PC-3 (cell line): ENCODE measurements at places on chromosomes 3 and 15. TPM values are rescaled to one million over a fixed set of nuclear protein-coding genes. Genes with fewer than 3 reads are reported as not detected.

Gene LOXL1
- 224 and 249 TPM in 2 replicates for total RNA-seq

- DNase-seq, result no peak
- H3K36me3 ChIP-seq, result 0 out of 2 replicates have a peak, but pooled peaks cover 4% of the 10 kb centered on the region
- H3K4me3 ChIP-seq, result no peak overlapping the region
- peaks cover 23% of the 10 kb centered on the region for H3K4me1 ChIP-seq
- H3K27ac ChIP-seq, result peak overlapping the region; percentile 34
Measured at GRCh38 chr3:100023595-100023994, 90.7 kb downstream of the FILIP1L start.

DNA sequence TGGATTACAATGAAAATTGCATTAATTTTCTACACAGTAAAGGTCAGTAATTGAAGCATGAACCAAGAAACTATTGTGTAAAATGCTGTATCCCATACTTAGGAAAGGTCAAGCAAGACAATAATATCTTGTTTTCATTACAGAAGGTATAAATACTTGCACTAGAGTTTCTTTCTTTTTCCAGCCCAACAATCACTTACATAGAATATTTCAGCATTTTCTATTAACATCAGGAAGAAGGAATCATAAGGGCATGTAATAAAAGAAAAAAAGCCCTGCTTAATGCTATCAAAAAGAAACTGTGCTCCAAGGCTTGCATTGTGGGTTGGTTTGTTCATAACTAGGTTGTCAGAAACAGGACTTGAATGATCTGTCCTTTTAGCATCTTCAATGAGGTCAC is 215.1 kb downstream of the MCTP2 start:
- no peak overlapping the region for H3K27ac ChIP-seq
- no peaks in the 10 kb centered on the region for H3K4me1 ChIP-seq
- H3K27me3 ChIP-seq, result no peaks in the 10 kb centered on the region
- no peak overlapping the region for H3K4me3 ChIP-seq
- no peak for DNase-seq

DNA sequence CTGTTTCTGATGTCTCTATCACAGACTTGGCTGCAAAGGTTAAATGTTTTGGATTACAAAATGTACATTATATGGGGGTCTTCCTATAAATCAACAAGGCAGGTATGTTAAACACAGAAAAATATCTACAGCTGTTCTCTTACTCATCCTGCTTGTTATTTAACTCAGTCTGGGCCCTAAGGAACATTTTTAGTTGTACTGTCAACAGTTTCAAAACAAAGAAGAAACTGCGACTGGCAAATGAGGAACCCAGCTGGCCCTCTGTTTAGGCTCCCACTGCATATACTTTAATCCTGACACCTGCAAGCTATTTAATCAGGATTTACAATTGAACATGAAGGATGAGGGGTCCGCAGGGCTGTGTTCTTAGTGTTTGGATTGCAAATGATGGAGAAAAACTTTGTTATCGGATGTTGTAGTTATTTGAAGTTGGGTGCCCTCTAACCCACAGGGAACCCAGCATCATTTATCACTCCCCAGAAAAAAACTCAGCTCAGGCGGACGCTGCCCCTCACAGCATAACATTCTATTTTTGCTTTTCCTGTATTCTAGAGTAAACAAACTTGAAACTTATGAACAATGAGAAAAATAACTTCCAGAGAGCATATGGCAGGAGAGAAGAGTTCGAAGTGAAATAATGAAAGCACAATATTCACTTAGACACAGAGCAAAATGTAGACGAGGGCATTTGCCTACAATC is 91.2 kb downstream of the POLR2M start:
- H3K27me3 ChIP-seq, result peaks cover 22% of the 10 kb centered on the region
- peaks cover 5% of the 10 kb centered on the region; the same call in 1 of the 2 replicates for H3K4me1 ChIP-seq
- H3K4me3 ChIP-seq, result no peak overlapping the region
- DNase-seq, result no peak

DNA sequence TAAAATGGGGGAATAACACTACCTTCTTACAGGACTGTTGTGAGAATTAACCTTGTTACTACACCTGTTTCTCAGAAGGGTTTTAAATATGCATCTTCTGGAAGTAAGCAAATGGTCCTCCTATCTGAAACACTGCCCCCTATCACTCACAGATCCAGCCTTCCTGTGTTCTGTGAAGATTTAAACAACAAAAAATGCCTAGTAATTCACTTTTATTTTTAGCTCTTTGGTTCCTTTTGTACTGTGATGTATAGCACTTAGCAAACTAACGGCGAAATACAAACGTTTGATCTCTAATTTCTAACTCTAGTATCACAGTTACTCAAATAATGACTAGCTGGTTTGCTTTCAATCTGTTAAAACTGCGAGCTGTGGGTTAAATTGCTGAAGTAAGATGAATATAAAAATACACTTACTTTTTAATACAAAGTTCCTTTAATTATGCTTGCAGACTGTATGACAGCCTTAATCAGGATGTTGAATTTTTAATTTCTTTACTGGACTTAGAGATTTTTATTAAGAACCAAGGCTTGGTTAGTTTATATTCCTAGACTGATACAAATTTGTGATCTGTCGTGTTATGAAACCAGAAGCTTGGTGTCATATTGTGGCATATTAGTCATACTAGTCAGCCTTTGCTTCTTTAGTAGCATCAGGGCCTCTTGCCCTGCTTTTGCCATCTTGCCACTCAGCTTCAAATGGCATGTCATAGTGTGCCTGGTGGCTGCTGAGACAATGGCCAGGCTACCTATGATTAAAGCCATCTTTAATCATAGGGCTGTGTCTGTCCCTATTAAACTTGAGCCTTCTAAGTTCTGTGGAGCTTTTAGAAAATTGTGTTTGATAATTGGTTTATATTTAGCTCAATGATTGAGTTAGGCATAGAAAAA is 9.2 kb downstream of the EIF3J start:
- H3K36me3 ChIP-seq, result peaks cover 39% of the 10 kb centered on the region
- peaks cover 22% of the 10 kb centered on the region for H3K4me1 ChIP-seq
- DNase-seq, result peak; percentile 43
- H3K27me3 ChIP-seq, result no peaks in the 10 kb centered on the region
- H3K4me3 ChIP-seq, result no peak overlapping the region
- no peak overlapping the region for H3K27ac ChIP-seq

Gene SKOR1
- 0.11 and 0.35 TPM in 2 replicates for total RNA-seq

GRCh38 chr3:197686899-197687298 is 49.8 kb downstream of the RUBCN start:
- no peak overlapping the region for H3K27ac ChIP-seq
- no peak for DNase-seq
- H3K36me3 ChIP-seq, result peaks cover 6% of the 10 kb centered on the region; the same call in 1 of the 2 replicates
- H3K27me3 ChIP-seq, result no peaks in the 10 kb centered on the region
- H3K4me1 ChIP-seq, result no peaks in the 10 kb centered on the region

GRCh38 chr3:197428117-197428801 is 127.5 kb downstream of the BDH1 start:
- H3K4me3 ChIP-seq, result no peak overlapping the region
- H3K4me1 ChIP-seq, result 0 out of 2 replicates have a peak, but pooled peaks cover 10% of the 10 kb centered on the region
- DNase-seq, result peak; percentile 57
- no peaks in the 10 kb centered on the region for H3K36me3 ChIP-seq
- H3K27ac ChIP-seq, result no peak overlapping the region
- no peaks in the 10 kb centered on the region for H3K27me3 ChIP-seq

GRCh38 chr3:153379516-153379915 is 217.5 kb downstream of the RAP2B start:
- H3K4me1 ChIP-seq, result no peaks in the 10 kb centered on the region
- DNase-seq, result peak; percentile 12
- H3K27me3 ChIP-seq, result no peaks in the 10 kb centered on the region
- no peaks in the 10 kb centered on the region for H3K36me3 ChIP-seq
- no peak overlapping the region for H3K4me3 ChIP-seq

- H3K27ac ChIP-seq, result no peak overlapping the region
- H3K4me3 ChIP-seq, result no peak overlapping the region
- H3K4me1 ChIP-seq, result no peaks in the 10 kb centered on the region
- 0 out of 2 replicates have a peak, but pooled peaks cover 7% of the 10 kb centered on the region for H3K27me3 ChIP-seq
- H3K36me3 ChIP-seq, result no peaks in the 10 kb centered on the region
Measured at GRCh38 chr3:129966876-129967275, 7.6 kb upstream of the TRH start.

DNA sequence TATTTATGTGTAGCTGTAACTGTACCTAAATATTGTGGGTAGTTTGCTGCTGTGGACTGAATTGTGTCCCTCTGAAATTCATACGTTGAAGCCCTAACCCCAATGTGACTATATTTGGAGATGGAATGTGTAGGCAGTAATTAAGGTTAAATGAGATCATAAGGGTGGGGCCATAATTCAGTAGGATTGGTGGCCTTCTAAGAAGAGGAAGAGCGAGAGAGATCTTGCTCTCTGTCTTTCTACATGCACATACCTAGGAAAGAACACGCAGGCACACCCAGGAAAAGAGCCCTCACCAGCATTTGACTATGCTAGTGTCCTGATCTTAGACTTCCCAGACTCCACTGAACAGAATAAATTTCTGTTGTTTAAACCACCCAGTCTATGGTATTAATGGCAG is 67.6 kb upstream of the CFAP20DC start:
- no peaks in the 10 kb centered on the region for H3K36me3 ChIP-seq
- DNase-seq, result no peak
- no peak overlapping the region for H3K27ac ChIP-seq
- no peaks in the 10 kb centered on the region for H3K27me3 ChIP-seq

DNA sequence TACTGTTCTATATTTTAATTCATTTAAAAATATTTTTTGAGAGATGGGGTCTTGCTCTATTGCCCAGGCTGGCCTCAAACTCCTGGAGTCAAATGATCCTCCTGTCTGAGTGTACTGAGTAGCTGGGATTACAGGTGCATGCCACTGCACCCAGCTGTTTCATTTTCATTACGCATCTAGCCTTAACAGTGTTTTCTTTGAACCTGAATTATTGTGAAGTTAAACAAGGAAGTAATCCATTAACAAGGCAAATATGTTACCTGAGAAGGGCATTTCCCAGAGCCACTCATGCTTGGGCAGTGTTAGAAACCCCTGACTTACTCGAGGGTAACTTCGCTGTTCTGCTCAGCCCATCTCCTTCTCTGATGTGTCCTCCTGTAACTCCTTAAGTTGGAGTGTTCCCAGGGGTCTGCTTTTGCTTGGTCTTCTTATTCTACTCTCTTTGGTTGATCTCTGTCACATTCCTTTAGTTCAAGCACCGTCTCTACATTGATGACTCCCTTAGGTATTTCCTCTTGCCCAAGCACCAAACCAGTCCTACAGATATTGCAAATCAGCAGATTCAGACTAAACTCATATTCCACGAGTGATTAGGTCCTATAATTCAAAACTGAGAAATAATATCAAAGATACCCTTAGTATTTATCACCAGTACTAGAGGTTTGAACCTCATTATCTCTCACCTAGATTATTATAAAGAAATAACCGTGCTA is 107.9 kb downstream of the STAC start:
- H3K4me3 ChIP-seq, result no peak overlapping the region
- H3K4me1 ChIP-seq, result no peaks in the 10 kb centered on the region
- no peaks in the 10 kb centered on the region for H3K36me3 ChIP-seq
- no peak for DNase-seq

Gene THRB
- total RNA-seq, result 7.0 and 9.7 TPM in 2 replicates

DNA sequence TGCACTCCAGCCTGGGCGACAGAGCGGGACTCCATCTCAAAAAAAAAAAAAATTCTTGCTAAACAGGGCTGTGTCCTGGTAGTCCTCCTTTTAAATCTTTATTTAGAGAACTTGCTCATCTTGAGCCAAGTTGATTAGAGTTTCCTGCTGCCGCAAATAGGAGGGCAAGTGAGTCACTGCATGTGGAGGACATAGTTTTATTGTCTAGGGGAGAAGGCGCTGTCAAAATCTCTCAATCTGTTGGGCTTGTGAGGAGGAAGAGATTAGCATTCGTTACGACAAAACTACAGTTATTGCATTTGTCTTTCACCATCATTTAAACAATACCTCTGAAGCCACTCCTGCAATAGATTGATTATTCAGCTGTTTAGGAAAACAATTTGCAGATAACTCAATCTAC is 11.5 kb downstream of the MUC4 start:
- no peak overlapping the region for H3K27ac ChIP-seq
- H3K27me3 ChIP-seq, result 0 out of 2 replicates have a peak, but pooled peaks cover 5% of the 10 kb centered on the region
- no peak for DNase-seq
- no peaks in the 10 kb centered on the region for H3K36me3 ChIP-seq

DNA sequence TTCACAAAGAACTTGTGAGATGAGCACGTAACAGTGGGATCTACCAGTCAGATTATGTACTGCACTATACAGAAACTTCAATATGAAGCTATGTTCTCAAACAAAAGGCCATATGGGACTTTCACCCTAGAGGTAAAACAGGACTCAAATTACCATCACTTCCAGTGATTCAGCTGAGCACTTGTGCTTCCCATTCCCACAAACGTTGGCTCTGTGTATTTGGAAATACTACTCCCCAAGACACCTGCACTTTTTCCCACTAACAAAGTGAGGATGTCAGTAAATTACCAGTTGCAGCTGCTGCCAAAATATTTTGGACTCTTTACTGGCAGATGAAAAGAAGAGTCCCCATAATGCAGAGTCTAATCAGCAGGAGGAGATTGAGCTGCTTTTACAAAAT is 1570.1 kb downstream of the SI start:
- H3K27me3 ChIP-seq, result no peaks in the 10 kb centered on the region
- DNase-seq, result peak; percentile 3
- no peaks in the 10 kb centered on the region for H3K36me3 ChIP-seq
- no peak overlapping the region for H3K4me3 ChIP-seq
- no peaks in the 10 kb centered on the region for H3K4me1 ChIP-seq
- H3K27ac ChIP-seq, result no peak overlapping the region

- no peak for DNase-seq
- no peak overlapping the region for H3K4me3 ChIP-seq
- no peaks in the 10 kb centered on the region for H3K27me3 ChIP-seq
Measured at GRCh38 chr3:150255826-150256225, 152.3 kb upstream of the TSC22D2 start.

GRCh38 chr3:153079386-153079785 is 82.6 kb upstream of the RAP2B start:
- H3K4me3 ChIP-seq, result no peak overlapping the region
- no peaks in the 10 kb centered on the region for H3K27me3 ChIP-seq
- no peaks in the 10 kb centered on the region for H3K36me3 ChIP-seq
- H3K4me1 ChIP-seq, result 0 out of 2 replicates have a peak, but pooled peaks cover 5% of the 10 kb centered on the region
- DNase-seq, result no peak
- no peak overlapping the region for H3K27ac ChIP-seq

Gene ITIH1
- not detected in 2 replicates for total RNA-seq

Gene FAM131A
- total RNA-seq, result 21.9 and 24.2 TPM in 2 replicates

Gene SLC27A2
- 5.8 and 8.1 TPM in 2 replicates for total RNA-seq

- H3K27ac ChIP-seq, result no peak overlapping the region
- H3K4me1 ChIP-seq, result peaks cover 4% of the 10 kb centered on the region; the same call in 1 of the 2 replicates
Measured at GRCh38 chr3:16377196-16377595, 112.2 kb downstream of the OXNAD1 start.

- H3K27ac ChIP-seq, result no peak overlapping the region
- no peaks in the 10 kb centered on the region for H3K36me3 ChIP-seq
- no peak for DNase-seq
- no peak overlapping the region for H3K4me3 ChIP-seq
Measured at GRCh38 chr15:63314409-63314808, 37.0 kb downstream of the APH1B start.

GRCh38 chr3:18886331-18886730 is 262.0 kb upstream of the KCNH8 start:
- no peaks in the 10 kb centered on the region for H3K36me3 ChIP-seq
- 0 out of 2 replicates have a peak, but pooled peaks cover 3% of the 10 kb centered on the region for H3K27me3 ChIP-seq
- no peak overlapping the region for H3K4me3 ChIP-seq
- 0 out of 2 replicates have a peak, but pooled peaks cover 5% of the 10 kb centered on the region for H3K4me1 ChIP-seq

- H3K36me3 ChIP-seq, result no peaks in the 10 kb centered on the region
- H3K4me3 ChIP-seq, result no peak overlapping the region
- no peaks in the 10 kb centered on the region for H3K27me3 ChIP-seq
- DNase-seq, result no peak
- H3K27ac ChIP-seq, result no peak overlapping the region
Measured at GRCh38 chr15:87858651-87859050, 397.9 kb downstream of the NTRK3 start.

- no peaks in the 10 kb centered on the region for H3K27me3 ChIP-seq
- H3K36me3 ChIP-seq, result peaks cover 12% of the 10 kb centered on the region; the same call in 1 of the 2 replicates
- H3K4me3 ChIP-seq, result no peak overlapping the region
- peak overlapping the region; percentile 70 for H3K27ac ChIP-seq
Measured at GRCh38 chr3:128806588-128806987, 72.8 kb upstream of the ACAD9 start.
